Stimulated activated CD4-positive, alpha-beta T cell treated with anti-CD3 and anti-CD28 coated beads, Interleukin-2, amount 100 ng/mL, for 48 hours (primary cell): ENCODE measurements at places on chromosomes 6 and 20.
A peak's percentile ranks its signal among the peaks of the same experiment; 100 is the strongest.

DNA sequence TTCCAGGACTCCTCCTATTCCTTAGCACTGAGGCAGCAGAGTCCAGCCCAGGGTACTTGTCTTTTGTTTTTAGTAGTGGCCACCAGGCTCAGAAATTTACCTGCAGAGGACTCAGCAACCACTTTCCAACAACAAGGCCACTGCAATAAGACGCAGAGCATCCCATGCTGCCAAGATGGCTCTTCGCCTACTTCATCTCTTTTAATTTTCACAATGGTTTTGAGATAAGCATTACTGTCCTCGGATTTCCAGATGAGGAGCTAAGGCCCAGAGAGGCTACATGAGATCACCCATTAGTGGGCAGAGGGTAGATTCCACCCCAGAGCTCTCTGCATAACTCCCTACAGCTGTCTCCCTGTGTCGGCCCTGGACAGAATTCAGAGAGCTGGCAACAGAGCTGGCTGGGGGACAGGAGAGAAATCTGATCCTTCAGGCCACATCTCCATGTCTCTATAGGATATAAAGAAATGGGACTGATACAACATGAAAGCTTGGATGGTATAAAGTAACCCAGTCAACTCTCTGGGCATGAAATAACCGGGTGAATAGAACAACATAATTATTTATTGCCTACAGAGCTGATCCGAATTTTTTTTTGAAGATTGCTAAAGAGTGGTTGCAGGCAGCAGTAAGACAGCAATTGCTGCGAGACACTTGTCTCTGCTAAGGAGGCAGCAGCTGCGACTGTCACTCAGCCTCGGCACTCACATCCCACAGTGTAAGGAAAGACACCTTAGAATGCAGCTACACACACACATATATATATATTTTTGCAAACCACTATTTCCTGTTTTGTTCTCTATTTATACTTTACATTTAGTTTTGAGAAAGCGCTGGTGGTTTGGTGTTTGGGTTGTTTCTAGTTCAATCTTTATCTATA lies 37.2 kb downstream of the SCML4 start:
- DNase-seq, result no peak

DNA sequence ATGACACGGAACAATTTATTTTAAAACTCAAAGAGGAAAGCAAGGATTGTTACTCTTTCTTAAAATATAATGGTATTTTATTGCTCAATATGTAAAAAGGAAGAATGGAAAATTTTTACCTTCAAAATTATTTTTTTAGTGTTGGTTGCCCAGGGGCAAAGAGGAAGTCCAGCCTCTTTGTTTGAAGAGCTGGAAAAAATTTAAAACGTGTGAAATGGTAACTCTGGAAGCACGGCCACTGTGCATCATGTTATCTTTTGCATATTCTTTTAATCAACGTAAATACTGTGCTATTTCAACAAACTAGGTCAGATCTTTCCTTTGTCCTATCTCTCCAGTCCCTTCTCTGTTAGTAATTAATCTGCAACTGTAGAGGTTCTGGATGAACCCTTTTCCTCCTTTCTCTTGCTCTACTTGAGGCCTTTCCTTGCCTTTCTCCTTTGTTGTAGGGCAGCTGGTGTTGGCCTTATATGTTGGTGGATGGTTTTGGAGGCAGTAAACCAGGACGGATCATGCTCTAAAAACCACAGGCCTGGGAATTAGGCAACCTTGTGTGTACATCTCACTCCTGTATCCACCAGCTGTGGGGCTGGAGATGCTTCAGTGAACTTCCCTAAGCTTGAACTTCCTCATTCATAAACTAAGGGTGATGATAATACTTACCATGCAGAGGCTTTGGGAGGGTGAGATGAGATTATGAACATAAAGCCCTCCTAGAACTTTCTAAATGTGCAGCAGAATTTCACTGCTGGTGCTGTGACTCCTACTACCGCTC lies 143.3 kb downstream of the PRL start:
- no peak for DNase-seq

- peak; percentile 78 for DNase-seq
These were observed 3.2 kb downstream of the PRRT1 start for GRCh38 chr6:32148289-32149091.

GRCh38 chr6:30767158-30767943 lies 23.0 kb upstream of the IER3 start:
- no peak for DNase-seq

DNA sequence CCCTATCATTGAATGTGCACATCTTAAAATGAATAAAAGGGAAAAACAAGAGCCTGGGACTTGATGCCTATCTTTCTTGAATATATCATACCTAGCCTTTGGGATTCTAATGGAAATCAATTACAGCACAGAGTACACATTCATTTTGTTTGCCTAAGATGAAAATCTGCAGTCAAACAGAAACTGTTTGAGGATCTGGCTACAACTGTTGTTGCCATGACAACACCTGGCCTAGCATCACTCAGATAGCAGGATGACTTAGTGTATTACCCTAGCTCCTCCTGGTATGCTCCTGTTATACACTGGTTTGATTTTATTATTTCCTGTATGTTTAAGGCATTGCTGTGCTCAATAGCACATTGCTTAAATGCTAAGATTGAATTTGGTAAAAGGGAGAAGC lies 71.5 kb upstream of the LAMP5 start:
- no peak for DNase-seq

GRCh38 chr6:116524236-116524635 lies 12.8 kb downstream of the CALHM5 start:
- DNase-seq, result no peak

DNA sequence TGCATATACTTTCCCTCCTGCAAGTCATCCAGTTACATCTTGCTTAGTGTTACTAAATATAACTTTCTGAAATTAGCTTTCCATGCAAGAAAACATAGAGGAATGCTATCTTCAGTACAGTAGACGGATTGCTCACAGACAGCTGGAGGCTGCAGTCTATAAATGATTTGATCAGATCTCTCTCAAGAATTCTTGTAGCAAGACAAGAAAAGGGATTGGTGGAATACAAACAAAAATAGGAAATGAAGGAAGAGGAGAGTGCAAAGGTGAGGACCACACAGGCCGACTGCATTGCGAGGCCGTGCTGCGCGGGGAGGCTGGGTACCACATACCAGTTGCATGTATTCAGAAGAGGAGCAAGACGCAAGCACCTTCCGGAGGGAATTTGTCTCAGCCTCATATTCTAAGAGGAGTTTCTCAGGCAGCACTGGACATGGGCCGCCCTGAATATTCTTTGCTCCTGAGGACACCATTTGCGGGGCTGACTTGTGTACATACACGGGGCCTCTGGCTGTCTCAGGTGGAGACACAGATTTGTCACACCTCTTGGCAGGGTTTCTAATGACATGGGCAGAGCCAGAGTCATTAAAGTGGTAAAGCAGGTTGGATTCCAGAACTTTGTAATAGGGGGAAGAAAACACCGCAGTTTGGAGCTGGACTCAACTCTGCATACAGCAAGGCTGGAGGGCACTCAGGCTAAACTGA lies 22.7 kb upstream of the KIF25 start:
- DNase-seq, result no peak

DNA sequence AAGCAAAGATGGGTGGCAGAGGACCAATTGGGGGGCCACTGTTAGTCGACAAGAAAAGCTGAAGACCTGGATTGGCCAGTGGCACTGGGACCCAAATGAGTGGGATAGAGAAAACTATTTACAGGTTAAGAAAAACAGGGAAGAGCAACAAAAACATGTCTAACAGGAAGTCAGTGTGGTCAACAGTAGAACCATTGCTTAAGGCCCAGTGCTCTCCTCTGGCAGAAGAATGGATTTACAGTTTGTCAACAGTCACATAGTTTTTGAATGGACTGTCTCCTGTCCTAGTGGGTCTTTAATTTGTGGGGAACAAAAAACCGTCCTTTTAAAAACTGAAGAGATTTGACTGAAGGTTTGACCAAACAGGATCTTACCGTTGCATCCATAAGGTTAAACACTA lies 12.1 kb upstream of the WTAP start:
- no peak for DNase-seq

GRCh38 chr6:5994999-5995657 lies 11.6 kb downstream of the NRN1 start:
- no peak for DNase-seq

GRCh38 chr20:9276966-9277468 lies 208.1 kb downstream of the PLCB4 start:
- DNase-seq, result no peak

DNA sequence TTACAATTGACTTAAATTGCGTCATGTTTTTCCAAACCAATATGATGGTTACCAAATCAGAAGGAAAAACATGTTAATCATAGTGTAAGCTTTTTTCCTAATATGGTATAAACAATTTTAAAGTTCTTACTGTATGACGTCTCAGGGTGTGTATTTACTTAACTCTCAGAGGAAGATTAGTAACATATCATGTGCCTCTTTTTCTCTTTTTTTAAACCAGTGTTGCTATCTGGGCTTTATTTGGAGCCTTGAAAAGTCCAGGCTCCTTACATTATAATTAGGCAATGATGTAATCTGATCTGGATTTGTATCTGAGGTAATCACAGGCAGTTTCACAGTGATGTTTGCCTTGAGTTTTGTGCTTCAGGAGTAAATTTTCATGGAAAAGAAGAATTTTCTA lies 20.4 kb upstream of the RAB23 start:
- no peak for DNase-seq

GRCh38 chr6:7309050-7309449 lies 3.9 kb downstream of the SSR1 start:
- DNase-seq, result no peak

GRCh38 chr6:150713931-150714330 lies 114.2 kb downstream of the PLEKHG1 start:
- DNase-seq, result no peak

DNA sequence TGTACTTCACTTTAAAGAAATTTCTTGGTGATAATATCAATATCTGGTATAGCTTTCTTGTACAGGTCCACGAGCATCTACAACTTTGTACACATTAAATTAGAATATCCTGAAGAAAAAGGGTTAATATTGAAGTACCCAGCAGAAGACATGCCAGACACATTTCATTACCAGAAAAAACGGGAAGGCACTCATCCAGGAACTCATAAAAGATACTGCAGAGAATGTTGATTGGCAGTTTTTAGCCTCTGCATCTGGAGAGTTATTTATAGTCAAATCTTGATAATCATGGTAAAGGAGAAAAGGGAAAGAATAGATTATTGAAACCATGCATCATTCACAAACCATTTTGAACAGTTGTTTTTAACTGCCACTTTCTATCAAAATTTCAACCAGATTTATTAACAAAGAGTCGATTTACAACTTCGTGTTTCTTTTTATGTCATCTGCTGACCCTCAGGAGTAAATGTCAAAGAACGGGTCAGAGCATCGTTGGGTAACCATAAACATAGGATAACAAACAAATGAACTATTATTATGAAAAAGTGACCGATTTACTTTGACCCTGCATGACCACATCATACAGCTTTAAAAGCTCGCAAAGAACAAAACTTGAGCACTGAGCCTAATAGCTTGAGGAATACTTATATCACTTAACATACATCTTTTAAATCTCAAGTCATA lies 229.2 kb upstream of the SGK1 start:
- no peak for DNase-seq

- no peak for DNase-seq
These were observed 10.7 kb upstream of the TNFAIP3 start for GRCh38 chr6:137856138-137856898.

- no peak for DNase-seq
These were observed 435.4 kb upstream of the SOX4 start for GRCh38 chr6:21158149-21158548.

DNA sequence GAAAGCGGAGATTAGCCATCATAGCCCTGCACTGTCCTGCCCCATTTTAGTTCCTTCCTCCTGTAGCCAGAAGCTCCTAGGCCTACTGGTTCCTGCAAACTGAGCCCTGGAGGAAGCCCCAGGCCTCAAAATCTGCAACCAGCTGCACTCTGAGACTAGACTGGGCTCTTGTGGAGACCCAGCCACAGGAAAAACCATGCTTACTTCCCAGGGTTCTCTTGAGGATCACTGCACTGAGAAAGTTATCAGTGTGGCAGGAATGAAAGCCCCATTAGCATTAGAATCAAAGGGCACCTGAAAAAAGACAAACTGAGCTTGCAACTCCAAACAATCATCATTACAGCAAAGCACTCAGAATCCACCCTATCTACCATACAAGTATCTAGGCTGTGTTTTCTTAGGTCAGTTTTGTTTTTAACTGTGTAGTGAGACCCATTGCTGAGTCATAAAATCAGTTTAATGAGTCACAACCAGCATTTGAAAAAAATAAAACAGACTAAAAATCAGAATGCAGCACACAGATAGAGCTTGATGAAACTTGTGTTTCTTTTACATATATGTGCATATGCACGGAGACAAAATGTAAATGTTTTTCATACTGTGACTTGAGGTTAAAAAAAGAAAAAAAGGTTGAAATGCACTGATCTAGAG lies 91.0 kb downstream of the UNC5CL start:
- DNase-seq, result no peak

DNA sequence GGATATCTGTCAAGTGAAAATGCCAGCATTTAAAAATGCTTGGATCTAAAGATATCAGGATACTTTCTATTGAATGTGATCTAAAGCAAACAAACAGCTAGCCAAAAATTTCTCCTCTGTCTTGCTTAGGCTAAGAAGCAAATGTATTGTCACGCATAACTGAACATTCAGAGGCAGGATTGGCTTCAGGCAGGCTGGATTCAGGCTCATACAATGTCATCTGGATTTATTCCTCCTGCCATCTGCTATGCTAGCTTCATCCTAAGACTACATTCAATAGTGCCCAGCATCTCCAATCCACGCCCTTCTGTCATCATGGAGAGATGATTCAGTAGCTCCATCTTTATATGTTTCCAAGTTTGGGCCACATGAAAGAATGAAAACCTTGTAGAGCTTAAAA lies 27.1 kb downstream of the PFDN4 start:
- no peak for DNase-seq

DNA sequence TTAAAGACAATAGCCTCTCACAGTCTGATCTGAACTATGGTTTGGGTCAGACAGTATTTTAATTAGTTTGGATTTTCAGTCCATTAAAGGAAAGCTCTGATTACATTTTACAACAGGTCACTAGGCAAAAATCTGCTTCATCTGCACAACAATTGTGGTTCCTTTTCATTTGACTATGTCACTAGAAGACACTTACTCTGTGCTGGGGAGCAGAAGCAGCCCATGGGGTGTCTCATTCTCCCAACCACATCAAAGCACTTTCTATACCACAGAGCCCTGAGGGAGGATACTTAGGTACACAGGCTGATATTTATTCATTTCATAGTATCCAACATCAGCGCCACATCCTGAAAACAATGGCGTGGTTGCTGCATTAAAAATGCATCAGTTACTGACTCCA lies 36.6 kb upstream of the HDAC2 start:
- DNase-seq, result no peak

- no peak for DNase-seq
These were observed at the start of gene SULF2 for GRCh38 chr20:47785311-47785853. Gene SULF2, minus strand, starts transcription at chr20:47785481. Its CDS starts 28,118 bp downstream, at chr20:47757363.
